Activated CD4-positive, alpha-beta T cell treated with anti-CD3 and anti-CD28 coated beads for 4 hours (primary cell): ENCODE measurements at places on chromosomes 7 and 10.

- no peak for DNase-seq
These were observed 120.6 kb downstream of the TMEM26 start for GRCh38 chr10:61332581-61332980.

GRCh38 chr10:12107781-12108180, 21.7 kb upstream of the SEC61A2 start:
- DNase-seq: no peak

DNA sequence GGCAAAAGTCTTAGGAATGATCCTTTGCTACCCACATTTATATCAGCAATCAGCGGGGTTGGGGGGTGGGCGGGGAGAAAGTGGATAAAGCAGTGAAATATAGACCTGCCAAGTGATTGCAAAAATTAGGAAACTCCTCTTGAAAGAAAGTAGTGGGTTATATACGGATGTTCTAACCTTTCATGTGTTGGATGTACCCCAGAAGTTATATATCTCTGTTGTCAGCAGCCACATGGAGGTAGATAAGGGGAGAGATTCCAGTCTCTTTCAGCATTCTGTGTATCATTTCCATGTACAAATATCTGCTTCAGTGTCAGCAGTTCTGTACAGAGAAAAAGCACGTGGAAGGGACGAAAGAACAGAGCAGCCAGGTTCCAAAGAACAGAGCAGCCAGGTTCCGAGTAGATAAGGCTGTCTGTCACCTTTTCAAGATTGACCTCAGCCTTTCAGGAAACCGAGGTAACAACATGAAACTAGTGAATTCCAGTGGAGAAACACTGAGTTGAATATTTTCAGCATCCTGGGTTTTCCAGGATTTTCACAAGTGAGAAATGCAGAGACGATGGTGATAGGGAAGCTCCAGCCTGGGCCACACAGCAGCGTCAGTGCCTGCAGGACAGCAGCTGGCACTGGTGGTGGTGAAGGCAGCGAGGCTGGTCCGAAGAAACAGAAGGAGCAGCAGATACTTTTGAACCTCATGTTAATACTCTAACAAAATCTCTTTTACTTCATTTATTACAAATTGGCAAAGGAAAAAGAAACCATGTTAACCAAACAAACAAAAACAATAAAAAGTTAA, 212.3 kb downstream of the C7orf25 start:
- DNase-seq: no peak

- no peak for DNase-seq
These were observed 38.0 kb downstream of the INPP5A start for GRCh38 chr10:132575320-132576201.

GRCh38 chr10:78214955-78215354, 181.3 kb downstream of the RPS24 start:
- no peak for DNase-seq

GRCh38 chr7:26500749-26501352, 209.2 kb downstream of the SNX10 start:
- DNase-seq: no peak

GRCh38 chr10:80410122-80410521, 1.8 kb downstream of the PRXL2A start:
- DNase-seq: no peak

DNA sequence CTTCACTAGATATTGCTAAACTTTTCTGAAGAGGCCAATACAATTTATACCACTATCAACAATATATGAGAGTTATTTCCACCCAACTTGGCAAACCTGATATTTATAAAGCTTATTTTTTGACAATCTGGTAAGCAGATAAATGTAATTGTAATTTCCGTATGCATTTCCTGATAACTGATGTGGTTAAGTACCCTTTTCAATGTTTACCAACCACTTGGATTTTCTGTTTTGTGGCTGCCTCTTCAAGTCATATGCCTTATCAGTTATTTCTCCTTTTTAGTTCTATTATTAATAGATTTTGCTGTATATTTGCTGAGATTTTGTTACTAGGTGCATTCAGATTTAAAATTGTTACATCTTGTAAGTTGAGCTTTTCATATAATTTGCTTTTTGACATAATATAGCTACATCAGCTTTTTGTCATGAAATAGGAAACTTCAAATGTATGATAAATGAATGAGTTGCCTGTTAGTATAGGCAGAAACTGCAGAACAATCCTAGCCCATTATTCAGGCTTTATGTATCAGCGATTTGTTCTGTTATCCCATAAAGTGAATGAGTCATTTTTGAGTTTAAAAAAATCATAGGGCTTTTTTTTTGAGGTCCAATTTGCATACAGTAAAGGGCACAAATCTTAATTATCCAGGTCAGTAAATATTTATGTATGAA, 11.5 kb downstream of the SGPL1 start:
- no peak for DNase-seq

DNA sequence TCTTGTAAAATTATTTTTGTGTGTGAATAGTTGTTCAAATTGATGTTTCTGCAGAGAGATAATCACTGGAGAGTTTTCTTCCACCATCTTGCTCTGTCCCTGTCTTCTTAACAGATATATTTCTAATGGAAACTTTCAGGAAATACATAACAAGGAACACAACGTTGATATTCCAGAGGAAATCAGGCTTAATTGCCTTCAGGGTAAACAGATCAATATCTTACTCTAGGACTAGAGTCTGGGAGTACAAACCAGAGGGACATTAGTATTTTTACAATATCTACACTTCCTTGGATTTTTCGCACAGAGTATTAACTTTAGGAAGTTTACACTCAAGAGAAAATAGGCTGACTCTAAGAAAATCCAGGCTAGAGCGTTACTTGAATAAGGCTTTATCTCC, 159.1 kb downstream of the PFKFB3 start:
- no peak for DNase-seq

DNA sequence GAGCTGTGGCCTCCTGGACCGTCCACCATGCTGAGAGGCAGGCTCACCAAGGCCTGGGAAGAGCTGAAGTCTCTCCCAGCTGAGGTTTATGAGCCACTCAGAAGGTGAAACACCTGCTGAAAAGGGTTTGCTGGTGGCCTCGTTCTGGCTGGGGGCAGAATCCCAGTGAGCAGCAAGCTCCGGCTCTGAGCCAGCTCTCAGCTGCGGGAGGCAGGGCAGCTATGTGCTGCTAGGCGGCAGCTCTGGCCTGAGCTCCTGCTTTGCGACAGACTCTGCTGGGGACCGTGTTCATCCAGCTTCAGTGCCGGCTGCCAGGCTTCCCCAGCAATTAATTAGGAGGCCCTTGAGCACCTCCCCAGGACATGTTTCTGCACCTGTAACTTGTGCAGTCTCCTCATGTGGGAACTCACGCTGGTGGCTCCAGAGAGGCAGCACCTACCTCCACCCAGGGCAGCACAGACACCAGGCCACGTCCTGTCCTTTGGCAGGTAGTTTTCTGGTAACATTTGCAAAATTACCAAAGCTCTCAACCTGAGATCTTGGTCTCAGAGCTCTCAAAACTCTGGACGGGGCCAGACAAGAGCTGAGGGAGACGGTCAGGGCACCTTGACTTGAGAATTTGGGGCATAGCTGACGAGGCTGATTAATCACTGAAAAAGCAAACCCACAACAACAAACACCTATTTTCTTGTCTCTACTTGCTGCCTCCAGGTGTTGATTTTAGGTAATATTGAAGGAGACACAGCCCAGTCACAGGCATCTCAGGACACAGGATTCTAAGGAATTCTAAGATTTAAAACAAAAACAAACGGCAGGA, 185.0 kb downstream of the TCERG1L start:
- DNase-seq: no peak

GRCh38 chr7:36261019-36261754, 108.1 kb downstream of the EEPD1 start:
- no peak for DNase-seq

- DNase-seq: no peak
These were observed 644 bp downstream of the BUD23 start for GRCh38 chr7:73683788-73684693.

DNA sequence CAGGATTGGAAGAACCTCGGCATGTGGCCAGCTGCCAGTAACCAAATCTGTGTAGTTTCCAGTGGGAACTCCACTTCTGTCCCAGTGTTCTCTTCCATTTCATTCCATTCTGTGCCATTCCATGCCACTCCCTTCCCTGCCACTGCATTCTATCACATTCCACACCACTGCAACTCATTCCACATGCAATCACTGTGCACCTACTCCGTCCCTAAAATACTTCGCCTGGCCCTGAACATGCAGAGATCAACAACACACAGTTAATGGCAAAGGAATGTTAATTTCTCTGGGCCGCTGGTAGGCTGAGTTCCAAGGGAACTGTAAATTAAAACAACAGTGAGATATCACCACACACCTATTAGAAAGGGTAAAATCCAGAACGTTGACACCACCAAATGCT, 64.8 kb downstream of the AKR1B1 start:
- DNase-seq: no peak

- DNase-seq: no peak
These were observed 273.6 kb upstream of the PODXL start for GRCh38 chr7:131829947-131830558.

DNA sequence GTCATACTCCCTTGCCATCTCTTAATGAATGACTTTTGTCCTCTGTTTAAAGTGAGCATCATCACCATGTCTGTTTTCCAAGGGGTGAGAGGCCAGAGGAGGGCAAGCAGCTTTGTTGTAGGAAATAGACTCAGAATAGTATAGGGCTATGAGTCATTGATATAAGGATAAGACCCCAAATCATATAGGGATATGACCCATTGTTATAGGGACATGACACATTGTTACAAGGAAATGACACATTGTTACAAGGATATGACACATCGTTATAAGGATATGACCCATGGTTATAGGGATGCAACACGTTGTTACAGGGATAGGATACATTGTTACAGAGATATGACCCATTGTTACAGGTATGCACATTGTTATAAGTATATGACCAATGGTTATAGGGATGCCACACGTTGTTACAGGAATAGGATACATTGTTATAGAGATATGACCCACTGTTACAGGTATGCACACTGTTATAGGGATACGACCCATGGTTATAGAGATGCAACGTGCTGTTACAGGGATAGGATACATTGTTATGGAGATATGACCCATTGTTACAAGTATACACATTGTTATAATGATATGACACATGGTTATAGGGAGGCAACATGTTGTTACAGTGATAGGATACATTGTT, 311.1 kb upstream of the ADARB2 start:
- DNase-seq: no peak

GRCh38 chr10:132784866-132785722, 853 bp downstream of the NKX6-2 start:
- DNase-seq: no peak

GRCh38 chr7:151822541-151823181, 54.3 kb downstream of the PRKAG2 start:
- no peak for DNase-seq

DNA sequence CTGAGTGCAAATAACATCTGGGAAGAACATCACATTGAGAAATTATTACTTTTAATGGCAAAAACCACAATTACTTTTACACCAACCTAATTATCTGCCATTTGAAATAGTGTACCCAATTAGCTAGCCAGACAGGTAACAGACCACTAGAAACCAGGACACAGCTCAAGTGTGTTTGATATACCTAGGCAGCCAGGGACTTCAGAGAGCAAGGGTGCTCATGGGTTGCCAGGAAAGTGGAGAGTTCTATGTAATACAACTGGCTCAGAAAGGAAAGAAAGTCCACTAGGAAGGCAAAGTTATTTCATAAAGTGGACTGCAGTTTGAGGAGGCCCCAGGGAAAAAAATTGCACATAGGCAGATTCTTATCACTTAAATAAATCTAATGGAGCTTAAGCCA, 50.0 kb upstream of the PTN start:
- no peak for DNase-seq

- DNase-seq: no peak
These were observed 47.8 kb upstream of the JAZF1 start for GRCh38 chr7:28228396-28228795.

GRCh38 chr10:96339383-96339782, 19.4 kb downstream of the OPALIN start:
- no peak for DNase-seq

DNA sequence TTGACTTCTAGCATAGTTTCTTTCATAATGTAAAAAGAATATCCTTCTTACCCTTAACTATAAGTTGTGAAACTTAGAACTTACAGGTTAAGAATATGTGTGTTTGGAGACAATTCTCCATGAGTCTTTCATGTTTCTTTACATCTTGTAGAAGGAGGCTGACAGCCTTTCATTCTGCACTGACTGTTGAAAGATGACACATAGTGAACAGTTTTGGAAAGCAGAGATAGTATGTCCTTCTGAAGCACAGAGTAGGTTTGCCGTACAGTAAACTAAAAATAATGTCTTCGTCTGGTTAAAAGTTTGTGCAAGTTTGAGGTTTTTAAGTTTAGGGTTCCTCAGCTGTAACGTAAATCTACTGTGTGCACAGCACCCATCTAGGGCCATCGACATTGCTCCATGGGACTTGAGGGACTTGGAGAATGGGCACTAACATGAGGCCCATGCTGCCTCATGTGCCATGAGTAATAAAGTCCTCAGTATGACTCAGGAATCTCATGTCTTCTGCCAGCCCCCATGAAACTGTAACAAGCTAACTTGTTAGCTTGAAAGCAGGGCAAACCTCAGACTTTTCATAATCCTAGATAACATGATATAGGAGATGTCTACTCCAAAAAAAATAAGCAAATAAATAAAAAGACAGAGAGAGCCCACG, 24.5 kb upstream of the ELAPOR2 start:
- no peak for DNase-seq

DNA sequence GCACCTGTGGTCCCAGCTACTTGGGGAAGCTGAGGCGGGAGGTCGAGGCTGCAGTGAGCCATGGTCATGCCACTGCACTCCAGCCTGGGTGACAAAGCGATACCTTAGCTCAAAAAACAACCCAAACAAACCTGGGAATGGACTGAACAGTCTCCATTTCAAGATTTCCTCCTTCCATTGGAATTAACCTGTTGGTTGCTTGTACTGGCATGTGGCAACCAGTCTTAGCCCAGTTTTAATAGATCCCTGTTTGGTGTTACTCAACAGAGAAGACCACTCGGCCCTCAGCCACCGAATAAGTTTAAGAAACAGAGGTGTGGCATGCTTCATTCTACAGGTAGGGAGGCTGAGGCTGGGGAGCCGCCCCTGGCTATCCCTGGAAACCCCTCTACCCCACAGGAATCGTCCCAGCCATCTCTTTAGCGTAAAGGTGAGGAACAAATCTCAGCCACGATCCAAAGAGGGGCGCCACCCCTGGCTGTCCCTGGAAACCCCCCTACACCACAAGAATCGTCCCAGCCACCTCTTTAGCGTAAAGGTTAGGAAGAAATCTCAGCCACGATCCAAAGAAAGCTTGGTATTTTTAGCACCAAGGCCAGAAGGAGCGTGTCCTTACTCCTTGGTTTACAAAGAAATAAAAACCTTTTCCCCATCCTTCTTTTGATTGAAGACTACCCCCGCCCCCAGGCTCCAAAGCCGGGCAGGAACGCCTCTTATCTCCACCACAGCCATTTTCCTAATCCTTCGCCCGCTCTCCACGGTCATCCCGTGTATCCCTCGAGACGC, 861 bp upstream of the TSPAN14 start:
- DNase-seq: no peak

- no peak for DNase-seq
These were observed 180.0 kb downstream of the LRMDA start for GRCh38 chr10:75611172-75611992.

DNA sequence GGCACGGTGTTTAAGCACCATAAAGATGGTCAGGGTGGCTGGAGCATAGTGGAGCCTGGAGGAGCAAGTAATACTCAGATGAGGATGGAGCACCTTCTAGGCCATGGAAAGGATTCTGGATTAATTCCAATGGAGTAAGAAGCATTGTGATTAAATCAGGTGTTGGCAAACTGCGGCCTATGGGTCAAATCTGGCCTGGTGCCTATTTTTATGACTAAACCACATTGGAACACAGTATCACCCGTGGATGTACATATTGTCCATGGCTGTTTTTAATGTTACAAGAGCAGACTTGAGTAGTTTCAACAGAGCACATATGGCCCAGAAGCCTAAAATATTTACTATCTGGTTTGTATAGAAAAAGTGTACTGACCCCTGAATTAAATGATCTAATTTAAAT, 49.9 kb upstream of the TMEM248 start:
- DNase-seq: no peak
